Gastroesophageal sphincter (tissue), 4 donors: ENCODE measurements at places on chromosomes 11 and 22. TPM values are rescaled to one million over a fixed set of nuclear protein-coding genes. Genes with fewer than 3 reads are reported as not detected.

Gene A4GALT
- total RNA-seq: 70.9 TPM

Gene GGTLC3
- not detected for total RNA-seq

Gene RIC3
- total RNA-seq: 33.2 TPM

Gene CALCB
- total RNA-seq: not detected

Gene SH3BP1
- total RNA-seq: 3.0 TPM

Gene MS4A12
- not detected for total RNA-seq

Gene ARHGAP8
- not detected for total RNA-seq

Gene WNT7B
- not detected for total RNA-seq

Gene TMEM45B
- total RNA-seq: 3.9 TPM

Gene OVCH2
- total RNA-seq: not detected

Gene MMP13
- total RNA-seq: not detected

Gene DERL3
- not detected for total RNA-seq

Gene CD3D
- not detected for total RNA-seq

Gene EIF3M
- total RNA-seq: 392 TPM

Gene NXPE1
- not detected for total RNA-seq

Gene PGM2L1
- total RNA-seq: 5.3 TPM

Gene USH1C
- total RNA-seq: 1.1 TPM

DNA sequence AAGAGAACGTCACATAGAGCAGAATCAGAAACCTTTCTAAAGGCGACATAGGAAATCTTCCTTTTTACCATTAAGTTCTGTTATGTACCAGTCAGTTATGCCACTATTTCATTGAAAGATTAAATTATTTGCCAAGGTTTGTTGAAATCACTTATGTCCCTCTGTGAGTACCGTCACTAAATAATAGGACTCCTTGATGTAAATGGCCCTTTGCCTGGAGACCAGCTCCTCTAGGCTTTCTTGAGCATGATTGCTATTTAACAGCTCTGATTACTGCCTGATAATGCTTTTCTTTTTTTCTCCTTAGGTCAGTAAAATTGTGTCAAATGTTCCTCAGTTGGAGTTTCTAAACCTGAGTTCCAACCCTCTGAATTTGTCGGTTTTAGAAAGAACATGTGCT lies 29.3 kb downstream of the TBCEL start:
- ATAC-seq: no peak

DNA sequence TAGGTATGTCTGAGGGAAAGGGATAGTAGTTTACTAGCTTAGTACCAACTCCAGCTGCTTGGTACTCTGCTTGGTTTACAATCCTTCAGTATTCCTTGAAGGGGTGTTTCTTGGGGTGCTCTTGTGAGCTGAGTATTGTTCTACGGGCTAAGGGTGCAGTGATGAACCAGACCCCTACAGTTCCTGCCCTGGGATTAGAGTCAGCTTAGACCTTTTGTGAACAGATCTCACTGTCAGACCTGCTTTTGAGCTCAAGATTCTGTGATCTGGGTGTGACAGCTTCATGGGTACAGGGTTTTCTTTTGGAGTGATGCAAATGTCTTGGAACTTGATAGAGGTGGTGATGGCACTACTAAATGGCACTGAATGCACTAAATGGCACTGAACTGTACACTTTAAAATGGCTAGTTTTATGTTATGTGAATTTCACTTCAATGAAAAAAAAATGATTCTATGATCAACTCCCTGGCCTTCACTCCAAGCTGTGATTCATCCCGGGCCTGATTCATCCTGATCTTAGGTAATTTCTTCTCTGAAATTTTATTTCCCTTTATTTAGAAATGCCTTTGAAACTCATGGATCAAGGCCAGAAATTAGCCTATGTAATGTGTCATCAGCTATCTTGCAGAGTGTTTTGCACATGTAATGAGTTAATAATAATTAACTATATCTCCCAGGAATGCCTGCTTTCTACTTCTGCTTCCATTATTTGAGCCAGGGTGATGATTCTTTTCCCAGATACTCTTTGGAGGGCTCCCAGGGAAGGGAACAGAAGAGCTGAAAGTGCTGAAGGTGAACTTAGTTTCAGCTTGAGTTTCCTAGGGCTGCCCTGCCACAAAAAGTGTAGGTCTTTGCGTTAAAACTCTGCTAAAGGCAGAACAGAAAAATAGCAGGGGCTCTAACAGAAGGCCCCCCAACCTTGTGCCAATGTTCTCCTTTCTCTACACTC lies 87.9 kb downstream of the NCAM1 start:
- no peak for ATAC-seq

DNA sequence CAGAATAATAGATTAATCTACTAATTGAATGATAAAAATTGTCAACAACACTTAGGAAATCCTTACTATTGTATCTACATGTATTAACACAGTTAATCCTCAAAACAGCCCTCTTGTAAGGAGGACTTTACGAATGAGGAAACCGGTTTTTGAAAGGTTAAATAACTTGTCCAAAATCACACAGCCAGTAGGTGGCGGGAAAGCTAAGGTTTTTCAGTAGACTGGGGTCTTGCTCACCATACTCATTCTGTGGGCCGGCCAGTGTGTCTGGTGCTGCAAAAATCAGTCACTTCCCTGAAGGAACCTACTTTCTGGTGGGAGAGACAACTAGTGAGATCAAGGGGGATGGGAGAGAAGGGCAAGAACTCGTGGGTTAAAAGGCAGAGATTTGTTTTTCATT lies 3.8 kb downstream of the DCPS start:
- no peak for ATAC-seq

- no peak for ATAC-seq
Observed at GRCh38 chr11:123139206-123139605, 55.8 kb downstream of the CLMP start.

GRCh38 chr11:86414032-86414431 lies 39.3 kb downstream of the CCDC81 start:
- ATAC-seq: no peak

DNA sequence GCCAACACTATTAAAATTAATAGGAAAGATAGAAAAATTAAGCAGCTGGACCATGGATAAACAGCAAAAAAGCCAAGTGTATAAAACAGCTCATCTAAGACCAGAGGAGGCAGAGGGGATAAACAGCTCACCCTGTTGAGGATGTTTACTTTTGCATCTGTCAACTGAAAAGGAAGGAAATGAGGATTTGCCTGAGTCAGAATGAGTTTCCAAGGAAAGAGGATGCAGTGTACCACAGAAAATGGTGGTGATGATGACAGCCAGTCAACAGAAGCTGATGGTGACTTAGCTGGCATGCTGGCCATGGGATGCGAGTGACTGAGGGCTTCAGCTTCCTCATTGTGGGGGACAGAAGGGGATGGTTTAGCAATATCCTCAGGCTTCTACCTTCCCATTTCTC lies 183.5 kb downstream of the KIRREL3 start:
- ATAC-seq: no peak

- no peak for ATAC-seq
Observed at GRCh38 chr22:36771356-36772063, 4.4 kb downstream of the IFT27 start.

GRCh38 chr11:103326070-103326794 lies 217.0 kb downstream of the DYNC2H1 start:
- ATAC-seq: peak; percentile 43

- no peak for ATAC-seq
Observed at GRCh38 chr11:96424693-96425092, 34.9 kb downstream of the JRKL start.

GRCh38 chr11:14713496-14714244 lies 70.1 kb downstream of the PDE3B start:
- no peak for ATAC-seq

DNA sequence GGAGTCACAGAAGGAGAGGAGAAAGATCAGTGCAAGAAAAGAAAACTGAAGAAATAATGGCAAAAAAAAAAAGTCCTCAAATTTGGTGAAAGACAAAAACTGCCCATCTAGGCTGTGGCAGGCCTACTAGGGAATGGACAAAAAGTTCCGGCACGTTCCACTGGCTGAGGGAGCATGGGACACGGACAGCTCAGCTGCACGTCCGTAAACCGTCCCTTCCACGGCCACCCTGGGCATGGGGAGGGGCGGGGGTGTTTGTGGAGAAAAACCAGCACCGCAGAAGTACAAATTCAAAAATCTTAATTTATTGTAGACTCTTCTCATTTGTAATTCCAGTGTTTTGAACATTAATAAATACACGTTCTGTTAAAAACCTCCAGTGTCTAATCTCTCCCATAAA lies 25.4 kb downstream of the TRMU start:
- no peak for ATAC-seq

DNA sequence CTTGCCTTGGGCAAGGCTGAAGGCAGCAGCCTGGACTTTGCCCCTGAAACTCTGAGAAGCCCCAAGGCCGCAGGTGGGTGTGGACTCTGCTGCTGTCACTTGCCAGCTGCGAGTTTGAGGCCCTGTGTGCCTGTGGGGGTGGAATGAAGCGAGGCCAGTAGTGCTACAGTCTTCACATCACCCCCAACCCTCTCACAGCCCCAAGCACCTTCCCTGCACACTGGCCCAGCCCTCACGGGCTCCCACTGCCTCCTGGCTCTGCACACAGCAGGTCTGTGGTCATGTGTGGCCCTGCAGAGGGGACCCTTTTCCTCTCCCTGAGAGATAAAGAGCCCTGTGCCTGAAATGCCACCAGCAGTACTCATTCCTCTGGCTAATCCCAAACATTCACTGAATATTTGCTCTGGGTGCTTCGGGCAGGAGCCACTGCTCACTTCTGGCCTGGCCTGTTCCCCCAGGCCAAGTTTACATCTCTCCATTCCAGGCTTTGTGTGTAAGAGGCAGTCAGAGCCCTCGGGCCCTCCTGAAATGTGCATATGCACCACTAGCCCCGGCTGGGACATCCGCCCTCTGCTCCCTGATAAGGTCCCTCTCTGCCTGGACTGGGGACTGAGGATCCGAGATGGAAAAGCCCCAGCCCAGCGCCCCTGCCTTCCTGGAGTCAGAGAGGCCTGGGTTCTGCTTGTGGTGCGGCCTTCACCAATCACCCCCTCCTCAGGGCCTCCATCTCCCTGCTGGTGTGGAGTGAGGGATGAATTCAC lies 17.7 kb downstream of the MGAT3 start:
- no peak for ATAC-seq

GRCh38 chr22:46672731-46673130 lies 52.5 kb downstream of the GRAMD4 start:
- no peak for ATAC-seq

GRCh38 chr11:124768914-124769313 lies 6.8 kb upstream of the ESAM start:
- no peak for ATAC-seq

- ATAC-seq: peak; percentile 66
Observed at GRCh38 chr22:36252754-36253522, at the start of gene APOL1. Gene APOL1 (plus strand): TSS chr22:36253133. CDS start chr22:36254956, 1,823 bp downstream.

- no peak for ATAC-seq
Observed at GRCh38 chr11:105696000-105696399, 86.1 kb downstream of the GRIA4 start.

GRCh38 chr11:116457336-116458007 lies 315.3 kb downstream of the BUD13 start:
- no peak for ATAC-seq

DNA sequence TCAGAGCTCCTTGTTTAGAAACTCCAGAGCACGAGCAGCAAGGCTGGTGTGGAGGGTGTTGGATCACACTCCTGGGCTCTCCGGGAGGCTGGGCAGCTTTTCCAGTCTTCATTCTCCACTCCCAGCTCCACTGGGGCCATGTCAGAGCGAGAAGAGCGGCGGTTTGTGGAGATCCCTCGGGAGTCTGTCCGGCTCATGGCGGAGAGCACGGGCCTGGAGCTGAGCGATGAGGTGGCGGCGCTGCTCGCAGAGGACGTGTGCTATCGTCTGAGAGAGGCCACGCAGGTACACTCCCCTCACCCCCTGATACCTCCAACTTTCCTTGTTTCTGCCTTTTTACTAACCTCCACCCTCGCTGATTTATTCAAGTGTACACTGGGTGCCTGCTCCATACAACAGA lies 4.5 kb downstream of the TAF6L start:
- no peak for ATAC-seq

DNA sequence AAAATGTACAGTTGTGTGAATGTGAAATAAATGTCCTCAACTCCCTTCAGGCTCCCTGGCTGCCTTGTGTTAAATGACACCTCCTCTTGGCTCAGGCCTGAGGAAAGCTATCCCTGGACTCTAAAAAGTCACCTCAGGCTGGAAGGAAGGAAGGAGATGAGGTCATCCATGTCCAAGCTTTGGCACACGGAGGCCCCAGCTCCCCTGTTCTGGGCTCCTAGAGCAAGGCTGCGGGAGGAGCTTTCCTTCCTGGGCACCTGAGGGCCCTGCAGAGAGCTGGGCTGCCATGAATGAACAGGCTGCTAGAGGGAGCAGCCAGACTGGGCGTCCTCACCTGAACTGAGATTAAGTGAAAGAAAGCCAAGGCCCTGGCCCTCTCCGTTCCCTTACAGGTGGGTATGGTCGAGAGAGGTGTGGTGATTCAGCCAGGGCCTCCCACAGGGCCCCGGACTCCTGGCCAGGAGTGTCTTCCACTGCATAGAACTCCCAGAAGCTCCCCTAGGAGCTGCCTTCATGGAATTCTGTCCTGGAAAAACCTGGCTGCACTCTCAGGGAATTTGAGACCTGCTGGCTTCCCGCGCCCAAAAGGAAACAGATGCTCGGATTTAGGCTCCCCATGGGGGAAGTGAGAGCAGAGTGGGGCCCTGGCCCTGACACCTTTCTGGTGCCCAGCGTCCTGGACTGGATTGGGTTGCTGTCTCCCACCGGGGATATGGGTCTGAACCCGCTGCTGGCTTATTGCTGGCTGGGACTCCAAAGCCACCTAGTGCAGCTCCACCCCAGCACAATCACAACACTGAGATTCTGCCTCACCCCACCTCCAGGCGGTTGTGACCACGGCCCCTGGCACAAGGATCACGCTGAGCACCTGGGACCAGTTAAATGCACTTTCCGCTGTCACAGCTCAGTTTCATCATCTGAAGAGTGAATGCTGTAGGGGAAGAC lies 22.2 kb downstream of the MYBPC3 start:
- peak; percentile 54 for ATAC-seq

- no peak for ATAC-seq
Observed at GRCh38 chr11:133053124-133053776, 479.1 kb downstream of the OPCML start.

GRCh38 chr11:91497847-91498246 lies 726.8 kb upstream of the FAT3 start:
- ATAC-seq: no peak

GRCh38 chr11:16981651-16982194 lies 32.5 kb downstream of the PLEKHA7 start:
- ATAC-seq: peak; percentile 47

- peak; percentile 97 for ATAC-seq
Observed at GRCh38 chr22:17705951-17706900, 67.7 kb downstream of the BCL2L13 start.

GRCh38 chr11:29293825-29294224 lies 723.0 kb downstream of the KCNA4 start:
- no peak for ATAC-seq

GRCh38 chr11:69211920-69212797 lies 56.4 kb downstream of the SMIM38 start:
- ATAC-seq: no peak

DNA sequence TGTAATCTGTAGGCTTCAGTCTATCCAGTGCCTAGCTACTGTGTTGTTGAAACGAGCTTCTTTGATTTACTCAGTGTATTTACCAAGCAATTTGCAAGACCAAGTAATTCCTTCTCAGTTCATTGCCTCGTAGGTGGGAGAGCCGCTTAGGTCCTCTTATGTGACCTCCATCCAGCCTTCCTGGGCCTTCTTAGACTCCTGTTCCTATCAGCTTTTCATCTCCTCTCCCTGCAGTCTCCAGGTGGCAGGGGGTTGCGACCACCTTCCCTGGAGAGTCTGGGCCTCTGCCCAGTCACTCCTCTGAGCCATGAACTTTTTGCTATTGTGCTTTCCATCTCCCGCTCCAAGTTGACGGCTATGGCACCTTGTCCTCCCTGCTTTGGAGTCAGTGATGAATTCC lies 251.8 kb downstream of the KIRREL3 start:
- ATAC-seq: no peak
